Stimulated activated CD8-positive, alpha-beta memory T cell treated with anti-CD3 and anti-CD28 coated beads, Interleukin-2, amount 100 ng/mL, for 1 hour (primary cell): ENCODE measurements at places on chromosomes 7 and 10.

GRCh38 chr7:22909917-22910316, 87.3 kb upstream of the TOMM7 start:
- no peak for DNase-seq

DNA sequence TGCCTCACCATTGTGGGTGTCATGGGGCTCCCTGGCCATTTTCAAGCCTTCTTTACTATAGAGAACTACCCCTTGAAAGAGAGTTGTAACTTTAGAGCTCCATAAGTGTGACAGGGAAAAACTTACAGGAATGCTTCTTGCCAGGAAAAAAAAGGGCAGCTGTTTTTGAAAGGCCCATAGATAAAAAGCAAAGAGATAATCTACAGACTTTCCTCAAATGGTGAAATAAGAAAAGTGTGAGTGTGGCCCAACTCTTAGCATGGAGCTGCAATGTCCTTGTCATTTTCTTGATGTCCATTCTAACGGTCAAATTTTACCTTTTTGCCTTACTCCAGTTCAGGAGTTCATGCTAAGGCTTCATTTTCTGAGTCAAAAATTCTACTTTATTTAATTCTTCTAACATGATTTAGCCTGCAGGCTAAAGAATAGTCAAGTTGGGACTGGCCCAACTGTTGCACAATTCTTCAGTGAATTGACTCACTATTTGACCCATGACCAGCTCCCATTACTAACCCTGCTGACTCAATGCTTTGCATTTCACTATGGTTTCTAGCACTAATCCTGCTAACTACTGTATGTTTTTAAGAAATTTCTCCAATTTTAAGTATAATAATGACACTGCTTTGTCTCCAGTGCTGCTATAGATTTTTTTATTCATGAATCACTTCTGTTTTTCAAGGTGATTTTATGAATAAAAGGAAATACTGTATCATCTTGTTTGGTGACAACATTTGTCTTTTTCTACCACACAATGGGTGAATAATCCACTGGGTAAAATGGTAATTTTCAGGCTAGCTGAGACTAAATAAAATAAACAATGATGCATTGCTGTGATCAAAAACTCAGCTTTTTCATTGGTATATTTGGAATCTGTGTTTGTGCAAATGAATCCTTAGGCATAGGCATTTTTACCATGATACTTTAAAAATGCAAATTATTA, 41.4 kb upstream of the SGCE start:
- no peak for DNase-seq

DNA sequence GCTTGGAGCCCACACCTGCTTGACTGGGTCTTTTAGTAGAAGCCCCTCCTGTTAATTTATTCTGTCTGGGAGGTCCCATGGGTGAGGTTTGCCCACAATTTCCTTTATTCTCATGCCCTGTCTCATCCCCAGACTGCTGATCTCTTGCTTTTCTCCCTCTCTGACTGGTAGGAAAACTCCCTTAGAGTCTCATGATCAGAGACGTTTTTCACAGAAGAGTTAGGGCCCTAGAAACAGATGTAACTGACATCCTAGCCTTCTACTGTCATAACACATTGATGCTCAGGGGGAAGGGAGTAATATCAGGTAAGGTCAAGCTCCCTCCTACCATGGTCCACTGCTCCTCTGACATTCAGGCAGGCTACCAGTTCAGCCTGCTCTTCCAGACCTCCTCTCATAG, 43.7 kb upstream of the WASL start:
- no peak for DNase-seq

- DNase-seq: no peak
Observed at GRCh38 chr10:60105295-60105695, 198.9 kb upstream of the CCDC6 start.

- peak; percentile 25 for DNase-seq
Observed at GRCh38 chr7:50393076-50393475, 57.1 kb downstream of the FIGNL1 start.

- no peak for DNase-seq
Observed at GRCh38 chr10:77114181-77114821, 523.3 kb downstream of the KCNMA1 start.

DNA sequence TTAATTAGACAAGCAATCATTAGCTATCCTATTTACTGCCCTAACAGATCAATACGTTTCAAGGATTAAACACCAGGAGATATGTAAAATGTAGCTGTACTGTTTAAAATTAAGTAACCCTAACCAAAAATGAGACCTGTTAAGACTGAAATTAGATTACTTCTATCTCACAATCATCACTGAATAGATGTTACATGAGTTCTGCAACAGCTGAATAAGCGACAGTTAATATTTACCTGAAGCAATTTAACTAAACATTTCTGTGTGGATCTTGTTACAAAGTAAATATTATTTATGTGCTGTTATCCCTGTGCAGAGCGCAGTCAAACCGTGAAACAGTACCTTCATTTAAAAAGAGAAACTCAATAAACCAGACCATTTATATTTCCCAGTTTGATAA, 122.5 kb downstream of the RELN start:
- DNase-seq: no peak

- no peak for DNase-seq
Observed at GRCh38 chr10:6383096-6383812, 180.5 kb downstream of the PFKFB3 start.

DNA sequence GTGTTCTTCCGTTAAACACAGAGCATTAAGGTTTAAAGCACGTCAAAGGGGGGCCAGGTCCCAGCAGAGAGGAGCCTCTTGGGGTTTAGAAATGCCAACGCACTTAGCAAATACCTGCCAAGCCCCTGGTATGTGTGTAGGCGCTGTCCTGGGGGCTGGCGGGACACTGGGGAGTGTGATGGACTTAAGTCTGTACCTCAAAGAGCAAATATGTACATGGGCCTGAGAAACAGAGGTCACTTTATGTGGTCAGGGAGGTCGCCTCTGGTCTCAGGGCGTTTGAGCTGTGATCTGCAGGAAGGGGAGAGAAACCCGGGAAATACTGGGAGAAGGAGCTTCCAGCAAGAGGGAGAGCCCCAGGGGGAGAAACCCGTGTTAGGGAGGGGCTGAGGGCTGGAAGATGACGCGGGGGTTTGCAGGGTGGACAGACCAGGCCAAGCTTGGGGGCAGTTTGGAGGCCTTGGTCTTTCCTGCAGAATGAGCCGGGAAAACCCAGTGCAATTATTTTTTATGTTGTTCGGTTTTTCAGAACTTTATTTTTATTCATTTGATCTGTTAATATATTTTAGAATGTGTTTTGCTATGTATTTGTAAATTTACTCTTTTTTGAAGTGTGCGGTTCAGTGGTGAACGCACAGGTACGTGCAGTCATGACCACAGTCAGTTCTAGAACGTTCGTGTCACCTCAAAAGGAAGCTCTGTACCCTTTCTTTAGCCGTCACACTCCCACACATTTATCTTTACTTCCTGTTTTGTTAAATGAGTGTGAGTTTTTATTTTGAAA, 441.4 kb upstream of the FOXK1 start:
- DNase-seq: no peak

- no peak for DNase-seq
Observed at GRCh38 chr10:121781101-121781500, 146.7 kb downstream of the ATE1 start.

GRCh38 chr10:27413831-27414348, 90.2 kb upstream of the RAB18 start:
- DNase-seq: no peak

DNA sequence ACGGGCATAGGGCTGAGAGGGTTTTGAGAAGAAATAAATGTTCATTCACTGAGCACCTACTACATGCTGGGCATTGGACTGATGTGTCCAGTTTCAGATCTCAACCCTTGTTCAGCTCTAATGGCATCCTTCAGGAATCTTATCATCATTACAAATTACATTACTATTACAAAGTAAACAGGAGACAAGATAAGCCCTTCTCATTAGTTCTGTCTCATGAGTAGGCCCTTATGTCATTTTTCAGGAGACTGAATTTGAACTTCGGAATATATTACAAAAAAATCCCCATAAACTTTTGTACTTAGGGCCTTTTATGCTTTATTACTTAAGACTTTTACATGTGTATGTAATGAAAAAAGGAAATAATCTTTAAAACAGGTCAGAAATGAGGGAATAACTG, 289.7 kb downstream of the BAMBI start:
- DNase-seq: no peak

GRCh38 chr7:76318488-76319353, 16.2 kb downstream of the HSPB1 start:
- DNase-seq: no peak

- no peak for DNase-seq
Observed at GRCh38 chr7:30642789-30643188, 39.5 kb downstream of the CRHR2 start.

DNA sequence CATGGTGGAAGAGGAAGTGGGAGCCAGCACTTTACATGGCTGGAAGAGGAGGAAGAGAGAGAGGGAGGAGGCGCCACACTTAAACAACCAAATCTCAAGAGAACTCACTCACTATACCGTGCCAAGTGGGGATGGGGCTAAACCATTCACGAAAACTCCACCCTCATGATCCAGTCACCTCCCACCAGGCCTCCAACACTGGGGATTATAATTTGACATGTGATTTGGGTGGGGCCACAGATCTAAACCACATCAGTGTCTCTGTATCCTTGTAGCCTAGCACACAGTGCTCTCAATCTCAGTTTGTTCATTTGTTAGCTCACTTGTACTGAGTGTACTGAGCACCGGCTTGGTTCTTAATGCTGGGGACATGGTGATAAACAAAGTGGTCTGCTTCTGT, 228.3 kb downstream of the BUB3 start:
- DNase-seq: no peak

DNA sequence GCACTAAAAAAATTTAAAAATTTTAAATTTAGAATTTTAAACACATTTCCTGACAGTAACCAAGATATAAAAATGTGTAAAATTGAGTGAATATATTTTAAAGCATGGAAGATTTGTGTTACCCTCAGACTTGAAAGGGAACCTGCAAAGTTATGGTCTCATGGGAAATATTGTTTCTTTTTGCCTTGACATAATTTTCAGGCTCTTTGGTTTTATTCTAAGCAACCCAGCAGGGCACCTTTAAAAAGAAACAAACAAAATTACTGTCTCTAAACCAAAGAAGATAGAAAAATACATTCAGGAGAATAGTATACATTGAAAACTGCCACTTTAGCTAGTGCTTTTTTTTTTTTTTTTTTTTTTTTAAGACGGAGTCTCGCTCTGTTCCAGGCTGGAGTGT, 87.5 kb downstream of the ADK start:
- DNase-seq: no peak

DNA sequence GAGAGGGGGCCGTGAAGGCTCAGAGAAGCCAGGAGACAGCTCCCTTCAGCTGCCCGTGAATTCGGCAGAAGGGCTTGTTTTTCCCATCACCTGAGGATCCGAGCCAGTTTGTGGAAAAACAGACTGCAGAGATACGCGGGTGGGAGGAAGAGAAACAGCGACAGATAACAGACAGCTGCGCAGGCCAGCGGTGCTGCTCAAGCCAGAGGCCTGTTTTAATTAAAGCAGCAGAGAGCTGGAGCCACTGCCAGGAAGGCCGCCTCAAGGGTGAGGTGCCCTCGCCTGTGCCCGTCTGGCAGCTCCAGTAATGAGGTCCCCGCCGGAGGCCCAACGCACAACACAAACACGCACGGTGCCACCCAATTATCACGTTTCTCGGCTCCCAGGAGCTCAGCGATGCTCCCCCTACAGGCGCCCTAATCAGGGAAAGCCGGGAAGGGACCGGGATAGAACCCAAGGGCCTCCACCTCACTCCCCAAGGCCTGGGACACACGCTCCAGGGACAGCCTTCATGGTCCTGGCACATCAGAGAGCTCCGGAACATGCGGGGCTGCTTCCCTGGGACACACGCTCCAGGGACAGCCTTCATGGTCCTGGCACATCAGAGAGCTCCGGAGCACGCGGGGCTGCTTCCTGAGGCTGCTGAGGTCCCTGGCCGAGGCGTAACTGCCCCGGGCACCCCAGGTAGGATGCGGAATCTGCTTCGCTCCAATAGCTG, 60.6 kb upstream of the DNAAF5 start:
- DNase-seq: no peak

- DNase-seq: no peak
Observed at GRCh38 chr10:60739558-60739957, 38.7 kb upstream of the CDK1 start.

- DNase-seq: no peak
Observed at GRCh38 chr7:128259131-128260061, 18.3 kb downstream of the LEP start.

DNA sequence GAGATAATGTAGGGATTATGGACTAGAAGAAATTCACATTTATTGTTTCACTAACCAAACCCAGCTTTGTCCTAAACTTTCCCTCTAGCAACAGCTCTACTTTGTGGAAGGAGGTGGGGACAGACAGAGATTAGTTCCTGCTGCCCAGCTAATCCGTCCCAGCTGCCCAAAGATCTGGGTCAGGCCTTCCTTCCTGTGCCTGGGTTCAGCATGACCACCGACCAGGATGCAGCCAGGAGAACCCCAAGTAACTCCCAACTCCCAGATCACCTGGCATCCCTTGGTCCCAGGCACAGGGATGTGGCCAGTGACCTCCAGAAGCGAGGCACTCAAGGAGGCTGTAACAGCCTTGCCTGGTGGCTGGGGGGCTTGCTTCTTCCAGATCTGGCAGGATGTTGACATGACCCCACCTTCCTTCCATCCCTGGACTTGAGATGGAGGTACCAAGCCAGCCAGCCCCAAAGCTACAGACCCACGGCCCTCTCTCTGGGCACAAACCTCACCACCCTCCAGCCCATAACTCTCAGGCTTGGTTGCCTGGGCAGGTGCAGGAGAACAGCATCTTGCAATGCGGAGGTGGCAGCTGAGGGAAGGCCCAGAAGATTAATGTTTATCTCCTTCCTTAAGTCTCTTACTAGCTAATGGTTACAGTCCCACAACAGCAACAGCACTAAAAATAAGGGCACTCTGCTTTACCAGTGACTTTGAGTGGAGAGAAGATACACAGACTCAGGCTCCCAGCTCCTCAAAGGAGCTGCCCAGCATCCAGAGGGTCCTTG, 11.1 kb downstream of the CAMK2G start:
- DNase-seq: no peak

- DNase-seq: no peak
Observed at GRCh38 chr7:5469375-5470166, 45.9 kb upstream of the TNRC18 start.

DNA sequence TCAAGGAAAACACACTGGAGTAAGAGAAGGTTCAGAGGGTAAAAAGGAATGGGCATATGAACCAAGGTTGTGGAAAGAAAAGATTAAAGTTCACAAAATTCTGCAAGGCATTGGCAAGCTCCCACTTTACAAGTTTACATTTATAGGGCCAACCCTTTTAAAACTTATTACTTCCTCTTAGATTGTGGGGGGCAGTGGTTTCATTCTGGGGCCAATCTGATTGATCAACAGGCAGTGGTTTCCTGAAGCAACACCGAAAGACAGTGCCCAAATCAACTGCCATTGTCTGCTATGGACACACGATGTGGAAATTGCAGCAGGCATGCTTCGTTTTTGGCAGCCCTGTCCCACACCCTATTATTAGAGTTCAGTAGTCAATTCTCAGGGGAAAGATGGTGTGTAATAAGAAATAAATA, 154.0 kb downstream of the SGMS1 start:
- no peak for DNase-seq

GRCh38 chr10:18414061-18414460, 237.3 kb downstream of the NSUN6 start:
- DNase-seq: no peak

GRCh38 chr7:28921822-28922221, 36.3 kb downstream of the TRIL start:
- no peak for DNase-seq
